G401 (cell line): ENCODE measurements at places on chromosomes 4 and X.
A peak's percentile ranks its signal among the peaks of the same experiment; 100 is the strongest.

DNA sequence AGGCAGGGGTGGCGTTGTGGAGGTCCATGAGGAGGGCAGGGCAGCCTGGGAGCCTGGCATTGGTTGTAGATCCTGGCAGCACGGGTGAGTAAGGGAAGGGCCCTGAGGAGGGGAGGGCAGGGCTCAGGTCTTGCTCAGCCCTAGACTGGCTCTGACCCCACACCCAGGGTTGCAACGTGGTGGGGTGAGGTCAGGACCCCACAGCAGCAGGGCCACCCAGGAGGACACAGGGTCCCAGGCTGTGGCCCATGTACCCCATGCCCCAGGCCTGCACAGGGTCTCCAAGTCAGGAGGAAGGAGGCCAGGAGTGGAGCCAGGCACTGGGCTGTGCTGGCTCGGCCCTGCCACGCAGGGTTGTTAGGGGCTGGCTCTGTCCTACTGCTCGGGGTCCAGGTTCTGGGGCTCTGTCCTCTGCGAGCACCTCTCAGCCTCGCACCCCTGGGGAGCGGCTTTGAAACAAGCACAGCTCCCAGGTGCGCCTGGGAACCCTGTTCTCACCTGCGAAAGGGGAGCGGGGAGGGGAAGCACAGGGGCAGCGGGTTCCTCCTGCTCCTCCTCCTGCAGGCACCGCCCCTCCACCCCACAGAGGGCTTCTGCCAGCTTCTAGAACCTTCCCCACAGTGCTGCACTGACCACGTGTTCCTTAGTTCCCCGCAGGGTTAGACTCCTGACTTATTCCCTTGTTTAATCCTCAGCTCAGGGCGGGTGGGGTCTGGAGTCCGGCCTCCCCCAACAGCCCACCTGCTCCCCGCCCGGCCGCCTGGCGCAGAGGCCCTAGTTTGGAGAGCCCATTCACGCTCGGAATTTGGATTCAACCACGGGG, 20.4 kb downstream of the MSANTD1 start:
- no peak for DNase-seq

- DNase-seq: no peak
These were observed 1.6 kb downstream of the SOX3 start for GRCh38 chrX:140503238-140503601.

DNA sequence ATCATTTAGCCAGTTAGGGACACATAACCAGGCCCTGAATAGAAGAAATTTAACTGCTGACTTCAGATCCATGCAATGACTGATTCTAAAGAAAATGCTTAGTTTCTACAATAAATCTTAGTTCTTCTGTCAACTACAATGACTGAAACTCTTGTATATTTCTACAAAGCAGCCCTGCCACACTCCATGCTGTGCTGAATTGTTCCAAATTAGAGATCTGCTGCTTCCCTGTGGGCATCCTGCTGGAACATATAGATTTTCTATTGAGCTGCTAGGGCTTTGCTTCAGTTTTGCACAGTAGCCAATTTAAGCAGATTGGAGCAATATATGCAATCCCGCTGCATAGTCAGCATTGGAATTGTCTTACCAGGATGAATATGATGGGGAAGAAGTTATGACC, 312.8 kb upstream of the SMIM31 start:
- DNase-seq: no peak

GRCh38 chrX:47366041-47366722, 4.2 kb upstream of the ZNF157 start:
- DNase-seq: peak; percentile 92

GRCh38 chrX:130401415-130402207, at the start of gene RBMX2:
TSS of gene RBMX2 (plus strand) at chrX:130401987. CDS start at chrX:130402033, 46 bp downstream.
- peak; percentile 74 for DNase-seq
